Iris pigment epithelial cell (primary cell): ENCODE measurements at places on chromosomes 11 and 22.

GRCh38 chr11:12845739-12846358, 163.3 kb upstream of the RASSF10 start:
- DNase-seq: peak; percentile 43

GRCh38 chr22:40331706-40332105, 14.6 kb upstream of the ADSL start:
- DNase-seq: no peak

DNA sequence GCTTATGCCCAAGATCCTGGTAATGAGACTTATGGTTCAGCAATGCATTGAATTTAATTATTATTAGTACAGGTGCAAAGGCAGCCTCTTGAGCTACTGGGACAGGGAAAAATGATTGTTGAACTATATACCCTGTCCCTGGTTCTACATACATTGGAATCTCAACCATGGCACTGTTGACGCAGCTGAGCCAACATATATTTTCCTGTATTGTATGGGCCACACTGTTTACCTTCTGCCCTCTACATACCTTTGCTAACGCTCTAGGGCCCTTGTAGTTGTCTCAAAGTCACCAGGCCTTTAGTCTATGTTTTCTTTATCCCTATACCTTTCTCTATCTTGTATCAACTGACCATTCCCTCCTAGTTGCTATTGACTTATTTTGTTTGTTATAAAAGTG, 22.6 kb downstream of the KREMEN1 start:
- DNase-seq: no peak

DNA sequence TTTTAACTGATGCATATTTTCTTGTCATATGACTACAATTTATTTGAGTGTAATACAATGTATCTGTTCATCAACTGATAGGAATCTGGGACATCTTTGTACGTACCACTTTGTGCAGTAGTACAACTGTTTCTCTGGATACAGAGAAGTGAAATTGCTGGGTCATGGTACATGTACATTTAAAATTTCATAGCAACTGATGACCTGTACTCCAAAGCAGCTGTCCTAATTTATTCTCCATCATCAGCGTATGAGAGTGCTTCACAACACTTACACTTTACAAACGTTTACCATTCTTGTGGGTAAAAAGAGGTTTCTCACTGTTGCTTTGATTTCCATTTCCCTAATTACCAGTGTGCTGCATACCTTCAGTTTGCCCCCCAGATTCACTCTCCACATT, 552.8 kb upstream of the CADM1 start:
- no peak for DNase-seq

DNA sequence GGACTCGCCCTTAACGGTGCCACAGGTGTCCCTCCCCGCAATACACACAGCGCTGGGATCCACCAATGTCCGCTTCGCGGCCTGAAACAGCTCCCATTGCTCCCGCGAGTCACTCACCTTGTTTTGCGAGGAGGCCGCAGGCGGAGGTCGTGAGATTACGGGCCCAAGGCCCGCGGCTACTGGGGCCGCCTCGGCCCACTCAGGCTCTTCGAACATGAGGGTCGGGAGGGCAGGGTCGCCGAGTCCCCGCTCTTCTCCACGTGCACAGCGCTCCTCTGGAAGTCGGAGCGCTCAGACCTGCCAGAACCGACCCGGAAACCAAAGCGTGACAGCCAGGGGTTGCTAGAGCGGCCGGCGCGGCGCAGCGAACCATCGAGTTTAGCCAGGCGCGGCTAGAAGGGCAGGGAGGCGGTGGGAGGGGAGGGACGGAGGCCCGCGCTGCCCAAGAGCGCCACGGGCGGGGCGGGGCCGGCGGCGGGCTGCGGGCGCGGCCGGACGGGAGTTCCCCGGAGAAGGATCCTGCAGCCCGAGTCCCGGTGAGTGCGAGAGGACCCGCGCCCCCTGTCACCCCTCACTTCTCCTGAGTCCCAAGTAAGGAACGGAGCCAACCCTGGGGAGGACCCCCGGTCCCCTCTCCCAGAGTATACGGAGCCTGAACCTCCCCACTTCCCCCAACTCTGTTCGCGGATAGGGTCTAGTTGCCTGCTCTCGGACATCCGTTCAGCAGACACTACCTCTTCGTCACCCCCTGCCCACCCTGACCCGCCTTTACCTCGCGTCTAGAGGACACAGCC, at the start of the genes ILK and RRP8:
ILK (plus strand) TSS at position 488 of the 794 bp plus-strand sequence. CDS start 498 bp downstream, outside the sequence.
RRP8 (minus strand) TSS at position 330 of the 794 bp plus-strand sequence; CDS start at position 216, 114 bp downstream.
- peak; percentile 92 for DNase-seq

DNA sequence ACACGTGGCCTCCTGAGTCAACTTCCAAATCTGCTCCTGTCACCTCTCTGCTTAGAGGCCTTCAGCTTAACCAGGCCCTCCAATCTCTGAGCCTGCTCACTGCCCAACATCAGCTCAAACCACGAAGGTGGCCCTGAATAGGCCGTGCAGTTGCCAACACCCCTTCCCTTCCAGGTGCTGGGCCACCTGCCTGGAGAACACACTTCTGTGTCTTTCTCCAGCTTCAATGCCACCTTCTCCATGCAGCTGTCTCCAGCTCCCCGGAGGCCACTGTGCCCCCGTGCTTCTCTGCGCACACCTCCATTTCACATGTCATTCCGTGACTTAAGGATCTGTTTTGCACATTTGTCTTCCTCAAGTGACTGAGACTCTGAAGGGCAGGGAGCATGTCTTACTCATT, 5.3 kb downstream of the RELA start:
- DNase-seq: no peak
